ENCODE measurements at places on chromosomes 13 and 19.

GRCh38 chr13:94317063-94317491 is 162.4 kb downstream of the DCT start:
- no peak for DNase-seq

DNA sequence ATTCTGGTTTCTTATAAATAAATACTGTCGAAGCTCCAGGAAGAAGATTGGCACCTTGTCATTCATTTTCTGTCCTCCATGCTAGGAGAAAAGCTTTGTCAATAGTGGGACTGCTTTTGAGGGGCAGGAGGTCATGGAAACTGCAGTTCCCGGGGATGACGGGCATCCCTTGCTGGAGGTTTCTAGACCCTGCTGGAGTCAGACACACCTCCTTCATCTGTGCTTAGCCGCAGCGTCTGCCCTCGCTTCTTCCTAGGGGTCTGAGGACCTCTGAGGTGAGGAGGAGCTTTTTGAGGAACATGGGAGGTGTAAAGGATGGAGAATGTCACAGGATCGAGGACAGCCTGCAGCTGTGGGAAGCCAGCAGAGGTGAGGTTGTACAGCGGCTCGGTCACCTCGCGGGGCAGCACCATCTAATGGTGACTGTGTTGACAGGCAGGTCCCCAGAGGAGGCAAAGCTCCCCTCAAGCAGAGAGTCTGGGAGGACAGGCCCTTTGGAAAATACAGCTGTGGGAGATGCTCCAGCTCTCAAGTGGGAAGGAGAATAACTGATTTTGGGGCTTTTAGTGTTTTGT is 172.7 kb upstream of the RNF113B start:
- no peak for DNase-seq

DNA sequence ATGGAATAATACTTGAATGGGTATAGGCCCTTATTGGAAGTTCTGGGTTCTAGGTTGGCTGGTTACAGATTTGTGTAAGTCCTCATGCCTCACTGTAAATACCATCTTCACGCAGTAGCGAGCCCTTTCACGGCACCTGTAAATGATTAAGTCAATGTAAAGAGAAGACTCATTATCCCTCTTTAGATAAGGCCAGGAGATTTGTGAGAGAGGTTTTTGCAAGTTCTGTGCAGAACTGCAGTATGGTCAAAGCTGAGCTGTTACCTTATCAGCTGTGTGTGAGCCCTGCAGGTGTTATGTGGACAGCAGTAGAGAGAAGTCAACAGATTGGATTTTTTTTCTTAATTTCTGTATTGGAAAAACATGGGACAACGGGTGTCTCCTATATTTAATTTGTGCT is 141.6 kb downstream of the SHISA2 start:
- DNase-seq = no peak

GRCh38 chr13:113658836-113659235 is 838 bp upstream of the ATP4B start:
- DNase-seq = no peak

- DNase-seq = no peak
Observed at GRCh38 chr13:46622630-46623256, 69.8 kb downstream of the LRCH1 start.

GRCh38 chr13:30880151-30880855 is 25.8 kb upstream of the MEDAG start:
- no peak for DNase-seq

DNA sequence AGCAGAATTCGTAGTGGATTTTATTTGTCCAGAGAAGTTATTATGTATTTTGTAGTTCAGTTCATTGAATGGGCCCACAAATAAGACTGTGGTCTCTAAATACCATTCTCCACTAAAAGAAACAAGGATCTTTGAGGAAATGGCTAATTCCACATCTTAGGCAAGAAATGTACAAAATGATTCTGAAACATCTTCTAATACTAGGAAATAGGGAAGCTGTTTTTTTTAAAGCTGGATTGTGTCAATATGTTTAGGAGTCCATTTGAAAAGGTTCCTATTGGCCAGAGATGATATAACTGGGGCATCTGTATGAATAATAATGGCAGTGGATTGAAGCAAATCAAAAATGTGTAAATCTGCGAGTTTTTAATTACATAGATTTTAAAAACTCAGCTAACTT is 88.5 kb upstream of the SIAH3 start:
- no peak for DNase-seq

- DNase-seq = no peak
Observed at GRCh38 chr13:114259974-114260373, 21.4 kb upstream of the UPF3A start.

DNA sequence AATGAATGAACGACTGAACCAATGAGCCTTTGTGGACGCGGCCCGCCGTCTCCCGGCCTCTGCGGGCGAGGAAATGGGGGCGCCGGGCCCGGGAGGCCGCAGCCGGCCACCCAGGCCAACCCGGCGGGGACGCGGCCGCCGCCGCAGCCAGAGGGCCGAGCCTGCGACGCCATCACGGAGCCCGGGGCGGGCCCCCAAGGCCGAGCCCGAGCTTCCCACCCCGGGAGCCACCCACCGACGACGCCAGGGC is 216 bp downstream of the SUGP2 start:
- DNase-seq = no peak

DNA sequence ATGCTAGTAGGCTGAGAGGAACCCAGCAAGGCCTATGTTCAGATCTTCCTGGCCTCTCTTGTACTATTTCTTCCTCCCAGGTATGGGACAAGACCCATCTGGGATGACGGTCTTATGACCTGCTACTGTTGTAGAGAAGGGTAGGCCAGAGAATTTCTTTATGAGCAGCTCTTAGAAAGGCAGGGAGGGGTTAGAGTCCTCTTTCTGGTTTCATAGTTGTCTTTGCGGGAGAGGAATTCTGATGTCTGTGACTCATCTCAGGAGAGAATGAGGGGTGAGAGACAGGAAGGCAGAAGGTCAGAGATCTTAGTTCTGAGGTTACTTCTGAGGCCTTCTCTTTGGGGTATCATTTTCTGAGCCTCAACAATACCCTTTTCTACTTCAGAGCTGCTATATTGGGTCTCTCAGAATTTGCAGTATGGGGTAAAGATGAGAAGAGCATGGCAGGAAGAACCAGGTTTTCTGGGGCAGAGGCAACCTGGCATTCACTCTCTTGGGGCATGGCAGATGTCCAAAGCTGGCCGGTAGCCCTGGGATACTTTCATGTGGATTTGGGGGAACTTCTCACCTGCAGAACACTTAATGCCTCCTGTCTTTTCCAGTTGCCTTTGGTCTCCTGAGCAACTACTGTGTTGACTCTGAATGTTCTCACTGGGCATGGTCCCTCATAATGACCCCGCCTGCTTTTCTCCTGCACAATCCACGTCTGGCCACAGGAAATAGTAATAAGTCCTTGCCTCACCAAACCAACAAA is 154.4 kb downstream of the GGACT start:
- no peak for DNase-seq

GRCh38 chr19:2603334-2603733 is 99.2 kb downstream of the GNG7 start:
- DNase-seq = no peak

DNA sequence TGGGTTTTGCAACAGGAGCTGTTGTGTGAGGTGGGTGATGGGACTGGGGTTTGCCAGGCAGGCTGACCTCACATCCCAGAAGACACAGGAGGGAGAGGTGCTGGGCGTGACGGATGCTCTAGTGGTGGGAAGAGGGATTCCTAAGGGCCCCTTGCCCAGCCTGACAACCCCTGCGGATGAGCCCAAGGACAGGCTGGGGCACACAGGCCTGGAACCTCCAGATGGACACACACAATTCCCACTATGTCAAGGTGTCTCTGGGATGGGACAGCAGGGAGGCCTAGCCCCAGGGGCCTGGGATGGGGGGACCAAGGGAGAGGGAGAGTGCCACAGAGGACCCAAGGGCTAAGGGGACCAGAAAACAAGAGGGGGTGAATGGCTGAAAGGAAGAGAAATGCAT is 191.5 kb downstream of the ZNF536 start:
- DNase-seq = no peak

GRCh38 chr13:36806102-36806501 is 12.9 kb upstream of the RFXAP start:
- no peak for DNase-seq

- no peak for DNase-seq
Observed at GRCh38 chr13:75749407-75749806, 113.3 kb downstream of the LMO7 start.

DNA sequence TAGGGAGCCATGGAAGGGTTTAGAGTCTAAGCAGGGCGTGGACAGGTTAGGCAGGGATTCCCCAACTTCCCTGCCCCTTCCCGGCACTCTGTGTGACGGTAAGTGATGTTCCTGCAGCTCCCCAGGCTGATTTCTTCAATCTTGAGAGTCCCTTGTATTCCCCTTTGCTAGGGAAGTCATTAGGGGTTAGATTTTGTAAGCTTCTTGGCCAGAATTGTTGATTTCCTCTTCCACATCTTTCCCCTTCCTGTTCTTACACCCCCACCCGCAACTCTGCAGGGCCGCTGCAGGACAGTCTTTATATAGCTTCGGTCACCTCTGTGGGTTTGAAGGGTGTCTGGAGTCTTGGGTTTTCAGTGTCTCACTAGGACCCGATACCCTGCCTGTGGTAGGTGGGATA is 10.6 kb upstream of the ADGRE1 start:
- no peak for DNase-seq

DNA sequence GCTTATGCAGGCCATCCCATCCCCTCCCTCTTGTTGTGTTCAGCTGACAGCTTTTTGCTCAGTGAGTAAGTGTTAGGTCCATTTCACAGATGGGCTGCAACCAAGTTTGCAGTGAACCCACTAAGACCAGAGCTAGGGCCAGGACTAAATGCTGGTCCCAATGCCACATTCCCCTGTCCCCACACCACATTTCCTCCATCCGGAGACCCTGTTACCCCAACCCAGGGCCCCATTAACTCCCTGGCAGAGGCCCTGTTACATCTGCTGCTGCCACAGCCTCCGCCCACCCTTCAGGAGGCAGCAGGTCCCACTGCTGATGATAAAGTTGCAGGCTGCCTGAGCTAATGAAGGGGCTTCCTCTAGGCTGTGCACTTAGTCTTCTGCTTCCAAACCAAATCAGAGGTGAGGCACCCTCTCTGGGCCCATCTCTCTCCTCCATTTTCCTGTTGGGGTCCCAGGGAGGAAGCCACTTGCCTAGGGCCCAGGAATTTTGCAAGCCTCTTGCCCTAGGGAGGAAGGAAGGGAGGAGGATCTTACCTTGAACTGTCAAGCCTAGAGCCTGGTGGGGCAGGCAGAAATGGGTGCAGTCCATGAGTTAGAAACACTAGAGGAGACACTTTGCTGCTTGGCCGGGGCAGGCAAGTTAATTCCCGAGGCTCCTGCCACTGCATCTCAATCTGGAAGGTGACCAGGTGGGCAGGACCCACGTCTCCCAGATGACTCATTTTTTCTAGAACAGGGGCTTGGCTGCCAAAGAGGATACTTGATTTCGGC is 3.4 kb upstream of the USF2 start:
- DNase-seq = no peak

- DNase-seq = no peak
Observed at GRCh38 chr19:33192010-33192409, 2.1 kb upstream of the LRP3 start.

- DNase-seq = no peak
Observed at GRCh38 chr13:36115306-36115705, 15.9 kb downstream of the DCLK1 start.

DNA sequence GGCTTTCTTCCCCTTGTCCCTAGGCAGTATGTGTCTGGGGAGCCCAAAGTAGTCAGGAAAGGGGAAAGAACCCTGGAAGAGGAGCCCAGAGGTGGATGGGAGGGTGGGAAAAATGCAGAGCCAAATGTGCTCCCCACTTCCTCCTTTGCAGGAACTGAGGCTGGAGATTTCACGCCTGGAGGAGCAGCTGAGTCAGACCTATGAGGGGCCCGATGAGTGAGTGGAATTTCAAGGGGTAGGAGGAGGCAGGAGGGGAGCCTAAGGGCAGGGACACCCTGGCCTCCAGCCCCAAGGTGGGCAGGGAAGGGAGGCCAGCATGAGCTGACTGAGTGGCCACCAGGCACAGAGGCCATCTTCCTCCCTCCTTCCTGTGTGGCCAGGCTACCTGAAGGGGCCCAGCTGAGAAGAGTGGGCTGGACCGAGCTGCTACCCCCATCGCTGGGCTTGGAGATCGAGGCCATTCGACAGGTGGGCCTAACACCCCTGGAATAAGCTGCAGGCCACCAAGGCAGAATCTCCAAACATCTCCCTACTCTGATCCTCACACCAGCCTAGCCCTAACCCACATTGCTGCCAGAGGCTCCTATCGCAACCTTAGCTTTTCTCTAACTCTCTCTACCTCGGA is 14.3 kb downstream of the PTH2 start:
- DNase-seq = no peak

GRCh38 chr13:104635879-104636278 is 1569.7 kb upstream of the SLC10A2 start:
- no peak for DNase-seq

DNA sequence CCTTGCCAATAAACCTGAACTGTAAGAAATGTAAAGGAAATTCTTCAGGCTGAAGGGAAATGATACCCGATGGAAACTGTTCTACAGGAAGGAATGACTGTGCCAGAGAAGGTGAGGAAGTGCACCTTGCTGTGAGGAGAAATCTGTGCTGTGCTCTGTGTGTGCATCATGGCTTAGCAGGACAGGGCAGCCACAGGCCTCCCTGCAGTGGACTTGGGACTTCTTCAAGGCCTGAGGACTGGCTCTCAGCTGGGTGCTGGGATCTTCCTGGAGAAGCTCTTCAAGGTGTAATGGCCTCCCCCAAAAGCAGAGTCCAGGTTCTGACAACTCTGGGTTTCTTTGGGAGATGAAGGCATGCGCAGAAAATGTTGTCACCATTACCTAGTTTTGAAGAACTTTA is 145.1 kb downstream of the UQCRFS1 start:
- no peak for DNase-seq

- no peak for DNase-seq
Observed at GRCh38 chr19:37506387-37507166, at the start of gene ZNF793. TSS of gene ZNF793 (plus strand) at chr19:37506939. CDS start at chr19:37523440, 16,501 bp downstream.
